ENCODE measurements at places on chromosomes 4 and X.

DNA sequence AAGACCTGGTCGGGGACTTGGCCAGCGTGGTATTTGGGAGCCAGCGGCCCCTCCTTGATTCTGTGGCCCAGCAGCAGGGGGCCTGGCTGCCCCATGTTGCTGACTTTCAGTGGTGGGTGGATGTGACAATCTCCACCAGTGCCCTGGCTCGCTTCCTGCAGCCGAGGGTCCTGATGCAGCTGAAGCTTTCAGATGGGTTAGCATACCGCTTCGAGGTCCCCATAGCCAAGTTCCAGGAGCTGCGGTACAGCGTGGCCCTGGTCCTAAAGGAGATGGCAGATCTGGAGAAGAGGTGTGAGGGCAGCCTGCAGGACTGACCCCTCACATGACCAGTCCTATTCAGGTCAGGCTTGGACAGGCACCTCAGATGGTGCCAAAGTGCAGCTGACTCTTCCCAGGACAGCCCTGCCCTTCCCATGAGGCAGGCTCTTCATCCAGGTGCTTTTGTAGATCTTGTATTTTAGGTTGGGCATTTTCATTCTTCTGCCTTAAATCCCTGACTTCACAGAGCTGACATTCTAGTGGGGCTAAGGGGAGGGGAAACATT is 15.1 kb downstream of the LNX1 start:
- H3K36me3 ChIP-seq = no peaks in the 10 kb centered on the region
- peaks cover 15% of the 10 kb centered on the region for H3K4me1 ChIP-seq
- peaks cover 5% of the 10 kb centered on the region for H3K27me3 ChIP-seq
- no peak overlapping the region for H3K27ac ChIP-seq

DNA sequence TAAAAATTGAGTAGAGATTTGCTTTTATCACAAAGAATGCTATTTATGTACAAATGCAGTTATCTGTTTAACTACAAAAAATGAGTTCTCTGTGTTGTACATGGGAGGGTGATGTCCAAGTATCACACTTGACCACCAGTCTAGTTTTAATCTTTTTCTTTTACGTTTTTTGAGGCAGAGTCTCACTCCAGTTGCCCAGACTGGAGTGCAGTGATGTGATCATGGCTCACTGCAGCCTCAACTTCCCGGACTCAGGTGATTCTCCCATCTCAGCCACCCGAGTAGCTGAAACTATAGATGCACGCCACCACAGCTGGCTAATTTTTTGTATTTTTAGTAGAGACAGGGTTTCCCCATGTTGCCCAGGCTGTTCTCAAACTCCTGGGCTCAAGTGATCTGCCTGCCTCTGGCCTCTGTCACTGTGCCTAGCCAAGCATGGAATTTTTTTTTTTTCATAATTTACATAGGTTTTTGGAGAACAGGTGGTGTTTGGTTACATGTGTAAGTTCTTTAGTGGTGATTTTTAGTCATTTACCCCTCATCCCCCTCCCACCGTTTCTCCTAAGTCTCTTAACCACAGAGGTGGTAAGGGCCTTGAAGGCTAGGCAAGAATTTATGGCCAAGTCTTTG is 47.9 kb upstream of the RPA4 start:
- H3K4me1 ChIP-seq = no peaks in the 10 kb centered on the region
- no peak for DNase-seq
- H3K27ac ChIP-seq = no peak overlapping the region
- no peaks in the 10 kb centered on the region for H3K27me3 ChIP-seq

GRCh38 chrX:53283099-53283498 is 1.7 kb upstream of the IQSEC2 start:
- peaks cover 7% of the 10 kb centered on the region for H3K27me3 ChIP-seq
- no peak overlapping the region for H3K4me3 ChIP-seq
- no peaks in the 10 kb centered on the region for H3K36me3 ChIP-seq
- H3K4me1 ChIP-seq = peaks cover 57% of the 10 kb centered on the region

DNA sequence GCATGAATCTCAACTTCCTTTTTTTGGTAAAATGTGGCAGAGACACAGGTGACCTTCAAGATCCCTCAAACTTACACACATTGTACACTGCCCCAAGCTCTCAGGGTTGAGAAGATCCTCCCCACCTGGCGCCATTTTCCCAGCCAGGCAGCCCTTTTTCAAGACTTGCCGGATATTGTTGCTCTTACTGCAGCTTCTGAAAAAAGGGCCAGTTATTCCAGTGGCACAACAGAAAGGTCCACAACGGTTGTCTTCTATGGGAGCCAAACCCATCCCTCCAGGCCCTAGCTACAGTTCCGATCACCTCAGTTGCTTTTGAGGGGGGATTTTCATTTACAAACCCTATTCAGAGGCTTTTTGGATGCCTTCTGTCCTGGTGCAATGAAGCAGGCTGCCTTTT is 101.1 kb downstream of the CHIC2 start:
- H3K27ac ChIP-seq = no peak overlapping the region
- peaks cover 7% of the 10 kb centered on the region for H3K27me3 ChIP-seq
- no peak overlapping the region for H3K4me3 ChIP-seq
- H3K36me3 ChIP-seq = no peaks in the 10 kb centered on the region
- H3K4me1 ChIP-seq = peaks cover 47% of the 10 kb centered on the region
- no peak for DNase-seq

DNA sequence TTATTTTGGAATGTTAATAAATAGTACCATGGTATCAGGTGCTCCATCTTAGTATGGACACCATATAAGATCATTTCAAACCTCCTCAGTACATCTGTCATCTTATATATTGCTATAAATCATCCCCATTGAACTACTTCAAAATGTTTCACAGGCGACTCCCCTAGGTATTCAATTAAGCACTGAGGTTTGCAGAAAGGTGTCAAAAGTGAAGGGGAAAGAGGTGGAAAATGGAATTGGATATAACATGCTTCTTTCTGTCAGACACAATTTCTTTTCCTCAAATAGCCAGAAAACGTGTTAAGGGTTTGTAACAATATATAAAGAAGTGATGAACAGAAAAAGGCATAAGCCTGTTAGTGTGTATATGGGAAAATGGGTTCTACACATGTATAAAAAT is 325.5 kb downstream of the GRID2 start:
- no peak overlapping the region for H3K4me3 ChIP-seq
- no peak for DNase-seq
- H3K27ac ChIP-seq = no peak overlapping the region
- H3K36me3 ChIP-seq = no peaks in the 10 kb centered on the region
- H3K27me3 ChIP-seq = no peaks in the 10 kb centered on the region

DNA sequence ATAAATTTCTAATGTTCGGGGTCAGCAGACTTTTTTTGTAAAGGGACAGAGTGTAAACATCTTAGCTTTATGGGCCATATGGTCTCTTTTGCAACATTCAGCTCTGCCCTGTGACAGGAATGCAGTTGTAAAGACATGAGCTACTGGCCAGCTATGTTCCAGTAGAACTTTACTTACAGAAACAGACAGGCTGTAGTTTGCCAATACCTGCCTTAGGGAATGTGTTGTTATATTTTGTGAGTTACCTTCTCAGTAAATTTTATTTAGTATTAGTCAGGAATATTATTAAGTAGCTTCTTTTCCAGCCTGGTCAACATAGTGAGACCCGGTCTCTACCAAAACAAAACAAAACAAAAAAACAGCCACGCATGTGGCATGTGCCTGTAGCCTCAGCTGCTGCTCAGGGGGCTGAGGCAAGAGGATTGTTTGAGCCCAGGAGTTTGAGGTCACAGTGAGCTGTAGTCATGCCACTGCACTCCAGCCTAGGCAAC is 48.7 kb downstream of the HTT start:
- no peak for DNase-seq
- peak overlapping the region; percentile 94 for H3K27ac ChIP-seq
- H3K36me3 ChIP-seq = peaks cover 69% of the 10 kb centered on the region
- no peaks in the 10 kb centered on the region for H3K27me3 ChIP-seq

DNA sequence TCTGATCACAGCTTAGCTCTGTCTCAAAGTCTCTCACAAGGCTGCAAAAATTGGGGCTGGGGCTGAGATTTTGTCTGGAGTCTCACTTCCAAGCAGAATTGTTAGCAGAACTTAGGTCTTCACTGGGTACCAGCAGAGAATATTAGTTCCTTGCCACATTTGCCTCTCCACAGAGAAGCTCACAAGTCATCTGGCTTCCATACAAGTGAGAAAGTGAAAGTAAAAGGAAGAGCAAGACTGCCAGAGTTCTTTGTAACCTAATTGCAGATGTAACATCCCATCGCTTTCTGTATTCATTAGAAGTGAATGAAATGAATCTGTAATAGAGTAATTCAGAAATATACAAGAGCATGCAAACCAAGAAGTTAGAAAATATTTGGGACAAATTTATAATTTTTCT is 624.1 kb upstream of the GNPDA2 start:
- no peak overlapping the region for H3K27ac ChIP-seq
- H3K27me3 ChIP-seq = no peaks in the 10 kb centered on the region
- H3K36me3 ChIP-seq = no peaks in the 10 kb centered on the region
- no peak overlapping the region for H3K4me3 ChIP-seq
- no peaks in the 10 kb centered on the region for H3K4me1 ChIP-seq
- DNase-seq = no peak

GRCh38 chrX:154918060-154918483 is 31.9 kb downstream of the F8A1 start:
- H3K4me3 ChIP-seq = peak overlapping the region; percentile 66
- H3K36me3 ChIP-seq = peaks cover 6% of the 10 kb centered on the region
- H3K27me3 ChIP-seq = peaks cover 3% of the 10 kb centered on the region
- H3K27ac ChIP-seq = peak overlapping the region; percentile 44
- DNase-seq = peak; percentile 28
- peaks cover 5% of the 10 kb centered on the region for H3K4me1 ChIP-seq

DNA sequence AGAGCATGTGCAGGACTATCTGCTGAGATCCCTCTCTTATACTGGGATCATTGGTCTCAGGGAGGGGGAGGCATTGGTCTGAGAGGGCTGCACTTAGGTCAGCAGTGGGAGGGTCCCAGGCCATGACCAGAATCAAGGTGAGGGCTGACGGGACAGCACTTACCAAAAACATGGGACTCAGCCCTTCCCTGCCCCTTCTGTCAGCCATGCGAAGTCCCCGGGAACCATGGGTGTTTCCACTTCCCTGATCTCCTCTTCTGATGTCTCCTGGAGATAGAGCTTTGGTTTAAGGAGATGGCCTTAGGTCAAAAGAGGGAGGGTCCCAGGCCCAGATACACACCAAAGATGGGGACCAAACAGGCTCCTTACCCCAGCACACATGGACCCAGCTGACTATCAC is 12.9 kb upstream of the HSFX1 start:
- no peaks in the 10 kb centered on the region for H3K36me3 ChIP-seq
- no peaks in the 10 kb centered on the region for H3K4me1 ChIP-seq
- no peak for DNase-seq
- H3K4me3 ChIP-seq = no peak overlapping the region

- no peak for DNase-seq
- H3K4me3 ChIP-seq = no peak overlapping the region
- H3K27ac ChIP-seq = no peak overlapping the region
- peaks cover 3% of the 10 kb centered on the region for H3K27me3 ChIP-seq
- H3K4me1 ChIP-seq = no peaks in the 10 kb centered on the region
These were observed 64.8 kb downstream of the GLRA3 start for GRCh38 chr4:174764105-174764729.

- H3K27me3 ChIP-seq = peaks cover 19% of the 10 kb centered on the region
- H3K27ac ChIP-seq = no peak overlapping the region
- peaks cover 17% of the 10 kb centered on the region for H3K4me1 ChIP-seq
- no peaks in the 10 kb centered on the region for H3K36me3 ChIP-seq
- H3K4me3 ChIP-seq = no peak overlapping the region
These were observed 236.7 kb downstream of the NR3C2 start for GRCh38 chr4:148205476-148205875.

Data from nephron progenitor cell (in vitro differentiated cells).